HCT116 (cell line): ENCODE measurements at places on chromosomes 4 and X. TPM values are rescaled to one million over a fixed set of nuclear protein-coding genes. Genes with fewer than 3 reads are reported as not detected.

DNA sequence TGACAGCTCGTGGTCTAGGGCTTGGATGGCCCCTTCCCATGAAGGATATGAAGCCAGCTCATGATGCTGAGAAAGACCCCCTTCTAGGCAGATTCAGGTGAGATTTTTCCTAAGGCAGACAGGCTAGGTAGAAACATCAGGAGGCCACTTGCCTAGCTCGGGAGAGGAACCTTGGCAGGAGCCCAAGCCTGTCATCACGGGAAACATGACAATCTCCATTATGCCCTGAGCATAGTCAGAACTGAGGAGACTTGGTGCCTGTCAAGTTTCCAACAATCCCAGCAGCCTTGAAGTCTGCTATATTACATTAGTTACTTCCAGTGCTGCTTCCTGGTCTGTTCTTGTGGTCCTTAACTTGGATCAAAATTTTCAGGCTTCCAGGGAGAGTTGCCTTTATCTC is 18.7 kb upstream of the WDR1 start:
- no peak for DNase-seq

MAOB gene
- total RNA-seq = 28.2 TPM

GRCh38 chrX:131703646-131704045 is 159.8 kb downstream of the OR13H1 start:
- no peak for DNase-seq

- no peak for DNase-seq
Observed at GRCh38 chrX:18288716-18289115, 65.8 kb downstream of the SCML2 start.

DNA sequence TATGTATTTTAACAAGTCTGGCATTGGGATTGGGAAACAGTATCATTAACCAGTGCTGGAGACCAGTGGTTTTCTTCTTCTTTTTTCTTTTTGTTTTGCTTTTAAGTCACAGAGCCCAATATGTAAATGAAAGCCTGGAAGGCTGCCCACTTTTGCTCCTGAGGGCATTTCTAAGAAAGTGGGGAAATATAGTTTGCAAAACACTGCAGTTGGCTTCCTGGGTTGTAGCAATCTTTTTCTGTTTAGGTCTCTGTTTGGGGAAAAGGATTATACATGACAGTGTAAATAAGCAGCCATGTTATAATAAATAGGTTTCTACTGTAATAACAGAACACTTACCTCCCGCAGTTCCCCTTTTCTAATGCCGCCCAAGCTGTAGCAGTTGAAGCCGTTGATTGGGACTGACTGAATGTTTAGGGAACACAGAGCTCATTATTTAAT is 105.5 kb downstream of the TMEM164 start:
- no peak for DNase-seq

DNA sequence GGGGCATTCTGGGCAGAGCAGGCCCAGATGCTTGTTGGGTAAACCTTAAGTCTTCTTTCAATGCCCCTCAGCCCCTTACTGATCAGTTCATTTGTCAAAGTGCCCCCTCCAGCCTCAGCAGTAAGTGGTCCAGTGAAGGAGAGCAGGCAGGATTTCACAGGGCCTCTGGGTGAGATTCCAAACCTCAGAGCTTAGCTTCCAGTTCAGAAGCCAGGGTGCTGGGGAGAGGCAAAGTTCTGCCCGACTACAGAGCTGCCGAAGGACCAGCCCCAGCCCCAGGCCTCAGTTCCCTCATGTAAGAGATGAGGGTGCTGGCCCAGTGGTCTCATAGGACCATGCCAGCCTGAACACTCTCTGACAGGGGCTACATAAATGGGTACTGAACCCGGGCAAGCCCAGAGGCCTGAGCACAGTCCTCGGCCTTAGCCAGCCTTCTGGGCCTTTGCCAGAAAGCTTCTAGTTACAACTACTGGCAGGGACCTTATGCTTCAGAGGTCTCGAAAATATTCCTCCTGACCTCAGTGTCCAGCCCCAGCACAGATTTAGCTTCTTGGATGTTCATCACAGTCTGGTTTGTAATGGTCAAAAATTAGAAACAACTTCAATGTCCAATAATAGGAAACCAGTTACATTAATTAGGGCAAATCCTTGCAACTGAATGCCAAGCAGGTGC is 851 bp upstream of the RIPPLY1 start:
- no peak for DNase-seq

DNA sequence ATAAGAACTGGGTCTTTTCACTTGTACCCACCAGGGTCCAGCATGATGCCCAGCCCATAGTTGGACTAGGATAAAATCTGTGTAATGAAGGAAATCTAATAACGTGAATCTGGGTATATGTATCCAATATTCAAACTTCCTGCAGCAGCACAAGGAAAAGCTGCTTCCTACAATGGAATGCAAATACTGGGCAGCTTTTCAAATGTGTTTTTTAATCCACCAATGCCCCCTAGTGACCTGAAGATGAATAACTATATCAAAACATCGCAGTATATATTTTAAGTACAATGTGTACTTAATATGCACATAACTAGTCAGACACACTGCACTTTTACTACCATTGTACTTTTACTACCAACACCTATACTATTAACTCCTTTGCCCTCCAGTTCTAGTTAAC is 5.3 kb downstream of the APOO start:
- DNase-seq = no peak

DNA sequence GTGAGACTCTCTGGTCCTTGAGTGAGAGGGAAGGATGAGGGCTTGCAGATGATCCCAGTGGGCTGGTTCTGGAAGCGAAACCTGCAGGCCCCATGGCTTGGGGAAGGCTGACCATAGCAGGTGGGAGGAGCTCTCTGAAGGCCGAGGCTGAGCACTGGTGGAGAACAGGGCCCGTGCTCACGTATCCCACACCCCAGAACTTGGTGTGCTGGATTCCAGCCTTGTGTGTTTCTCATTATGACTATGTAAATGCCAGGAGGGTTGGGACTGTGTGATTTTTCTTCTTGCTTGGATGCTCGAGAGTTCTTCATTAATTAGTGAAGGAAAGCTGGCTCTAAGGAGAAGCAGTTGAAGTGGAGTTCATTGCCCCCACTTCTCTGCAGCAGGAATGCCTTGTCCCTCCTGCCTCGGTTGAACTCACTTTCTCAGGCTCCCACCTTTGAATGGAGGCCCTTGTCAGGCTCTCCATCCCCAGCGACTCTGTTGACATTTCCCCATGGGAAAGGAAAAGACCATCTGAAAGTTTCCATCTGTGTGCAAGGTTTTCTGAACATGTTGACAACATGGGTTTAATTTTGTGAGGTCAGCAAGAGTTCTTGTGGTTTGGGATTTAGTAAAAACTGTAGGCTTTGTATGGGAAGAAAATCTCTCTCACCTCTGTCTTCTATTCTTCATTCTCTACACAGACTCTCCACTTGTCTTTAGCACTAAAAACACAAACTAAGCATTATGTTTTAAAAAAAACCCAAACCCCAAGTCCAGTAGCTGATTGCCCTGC is 57.7 kb downstream of the TBL1X start:
- no peak for DNase-seq

FAM47E gene
- total RNA-seq = 0.91 TPM

GRCh38 chr4:168496834-168497233 is at the start of gene PALLD:
PALLD (plus strand) TSS chr4:168497052.
- no peak for DNase-seq
